Bladder microvascular endothelial cell (primary cell): ENCODE measurements at places on chromosomes 5 and 9. TPM values are rescaled to one million over a fixed set of nuclear protein-coding genes. Genes with fewer than 3 reads are reported as not detected.

The FGD3 gene
- total RNA-seq: under 0.01 TPM in 1 of 2 replicates, not detected in the other

The PCDHB5 gene
- total RNA-seq: 0.32 and 3.6 TPM in 2 replicates

The ENC1 gene
- 25.7 and 32.2 TPM in 2 replicates for total RNA-seq

The EMB gene
- total RNA-seq: under 0.01 and 0.25 TPM in 2 replicates

The GRAMD2B gene
- total RNA-seq: 3.1 and 16.1 TPM in 2 replicates

The KLF4 gene
- total RNA-seq: 0.65 and 1.6 TPM in 2 replicates
